ENCODE measurements at places on chromosomes 7 and 10.
A peak's percentile ranks its signal among the peaks of the same experiment; 100 is the strongest.

DNA sequence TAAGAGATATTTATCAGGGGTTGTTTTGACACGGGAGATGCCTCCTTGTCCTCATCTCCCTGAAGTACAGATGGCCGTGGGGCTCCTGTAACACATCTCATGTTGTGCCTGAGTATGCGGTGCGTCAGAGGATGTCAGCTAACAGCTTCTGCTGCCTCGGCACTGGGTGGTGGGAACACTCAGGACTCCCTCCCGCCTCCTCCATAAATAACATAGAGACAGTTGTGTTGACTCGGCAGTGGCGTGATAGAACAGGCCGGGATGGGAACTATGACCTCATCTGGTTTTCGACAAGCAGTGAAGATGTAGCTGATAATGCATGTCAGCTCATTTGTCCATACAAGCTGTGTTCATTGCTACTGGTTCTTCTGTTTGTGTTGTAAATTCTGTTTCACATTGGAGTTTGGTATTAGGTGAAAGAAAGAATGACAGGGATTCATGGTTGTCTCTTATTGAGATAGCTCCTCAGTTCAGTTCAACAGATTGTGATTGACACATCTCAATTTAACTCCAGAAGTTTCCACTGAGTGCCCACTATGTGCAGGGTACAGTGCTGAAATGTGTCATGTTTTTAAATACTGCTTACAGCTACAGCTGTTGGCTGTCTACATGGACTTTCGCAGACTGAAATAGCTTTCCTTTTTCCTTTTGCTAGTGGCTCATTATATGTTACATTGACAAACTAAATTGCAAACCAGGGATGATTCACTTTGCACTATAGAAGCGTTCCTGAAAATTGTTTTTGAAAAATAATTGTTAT lies 87.4 kb downstream of the CHN2 start:
- peak; percentile 85 for DNase-seq

- DNase-seq = no peak
Measured at GRCh38 chr10:7417807-7418206, 7.0 kb upstream of the SFMBT2 start.

DNA sequence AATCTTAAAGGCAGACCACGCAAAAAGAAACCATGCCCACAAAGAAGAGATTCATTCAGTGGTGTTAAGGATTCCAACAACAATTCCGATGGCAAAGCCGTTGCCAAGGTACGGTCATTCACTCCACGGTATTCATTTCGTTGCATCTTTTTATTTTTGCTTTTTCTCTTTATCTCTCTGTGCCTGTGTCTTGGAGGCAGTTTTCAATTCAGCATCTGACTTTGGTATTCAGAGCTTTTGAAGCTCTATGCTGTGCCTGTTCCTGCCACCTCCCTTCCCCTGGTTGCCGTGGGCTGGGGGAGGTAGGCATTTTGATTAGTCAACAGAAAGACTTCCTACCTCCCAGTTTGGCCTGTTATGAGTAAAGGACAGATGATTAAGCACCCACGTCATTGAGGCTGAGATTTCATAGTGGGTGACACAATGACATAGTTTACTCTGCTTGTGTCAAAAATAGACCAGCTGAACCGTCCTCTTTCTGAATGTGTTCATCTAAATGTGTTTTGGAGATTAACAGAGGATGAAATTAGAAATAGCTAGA lies 149.5 kb downstream of the ARID5B start:
- DNase-seq = peak; percentile 19

DNA sequence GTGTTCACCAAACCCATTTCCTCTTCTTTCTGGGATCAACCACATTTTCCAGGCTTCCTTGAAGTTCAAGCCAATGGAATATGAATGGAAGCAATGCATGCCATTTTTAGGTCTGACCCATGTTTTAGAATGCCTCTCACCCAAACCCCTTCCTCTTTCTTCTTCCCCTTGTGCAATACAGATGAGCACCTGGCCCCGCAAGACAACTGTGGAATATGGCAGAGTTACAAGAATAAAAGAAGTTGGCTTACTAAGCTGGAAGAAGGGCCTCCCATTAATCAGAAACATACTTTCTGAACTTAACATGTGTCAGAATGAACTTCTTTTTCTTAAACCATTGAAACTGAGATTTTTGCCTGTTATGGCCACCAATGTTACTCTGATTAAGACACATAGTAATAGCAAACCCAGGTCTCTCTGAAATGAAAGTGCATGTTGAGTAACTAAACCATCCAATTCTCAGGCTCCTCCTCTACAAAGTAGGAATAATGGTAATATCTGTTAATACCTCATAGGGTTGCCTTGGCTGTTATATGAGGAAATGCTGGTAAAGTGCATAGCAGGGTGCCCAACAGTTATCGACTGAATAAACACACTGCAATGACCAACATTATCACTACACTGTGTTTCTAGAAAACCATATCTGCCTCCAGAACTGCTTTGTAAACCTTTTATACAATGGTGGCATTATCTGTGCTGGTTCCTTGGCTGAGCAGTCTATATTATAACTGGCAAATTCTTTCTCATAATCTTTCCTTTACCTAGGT lies 382.2 kb upstream of the NRP1 start:
- peak; percentile 56 for DNase-seq

DNA sequence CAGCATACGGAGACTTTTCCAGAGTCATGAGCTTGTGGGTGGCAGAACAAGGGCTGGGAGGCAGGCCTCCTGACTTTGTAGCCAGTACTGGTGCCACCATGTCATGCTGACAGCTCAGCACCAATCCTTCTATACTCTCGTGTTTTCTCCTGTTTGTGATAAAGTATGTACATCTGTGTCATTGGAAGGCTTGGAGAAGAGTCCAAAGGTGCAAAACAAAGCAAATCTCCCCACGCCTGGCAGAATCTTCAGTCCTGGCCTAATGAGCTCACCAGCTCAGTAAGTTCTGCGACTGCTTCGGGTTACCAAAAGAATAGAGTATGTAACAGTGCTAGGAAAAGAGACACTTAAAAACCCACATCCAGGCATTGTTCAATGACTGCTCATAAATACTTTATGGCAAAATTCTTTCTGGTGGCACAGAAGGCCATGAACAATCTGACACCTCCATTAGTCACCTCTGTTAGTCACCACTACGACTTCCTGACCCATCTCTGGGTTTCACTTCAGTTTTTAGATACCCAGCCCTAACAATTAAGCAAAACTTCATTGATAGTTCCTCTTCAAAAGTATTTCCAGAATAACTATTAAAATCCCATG lies 24.5 kb downstream of the STEAP1 start:
- DNase-seq = no peak

GRCh38 chr7:83362871-83363550 lies 200.3 kb upstream of the PCLO start:
- DNase-seq = no peak

GRCh38 chr10:65710306-65710705 lies 1215.5 kb upstream of the LRRTM3 start:
- DNase-seq = no peak

DNA sequence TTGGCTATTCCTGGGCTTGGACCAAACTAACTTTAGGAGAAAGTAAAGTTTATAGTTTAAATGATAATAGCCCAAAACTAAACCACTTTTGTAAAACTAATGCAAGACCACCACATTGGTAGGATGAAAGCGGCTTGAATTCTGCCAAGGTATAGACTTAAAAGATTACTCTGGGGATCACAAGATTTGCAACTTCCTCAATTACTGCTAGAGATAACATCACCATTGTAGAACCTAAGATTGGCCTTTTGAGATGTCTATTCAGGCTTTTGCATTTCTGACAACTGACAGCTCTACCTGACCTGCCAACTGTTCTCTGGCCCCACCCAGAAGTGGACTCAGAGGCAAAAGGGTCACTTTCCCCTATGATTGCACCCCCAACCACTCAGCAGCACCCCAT lies 162.4 kb downstream of the TNS3 start:
- DNase-seq = no peak

DNA sequence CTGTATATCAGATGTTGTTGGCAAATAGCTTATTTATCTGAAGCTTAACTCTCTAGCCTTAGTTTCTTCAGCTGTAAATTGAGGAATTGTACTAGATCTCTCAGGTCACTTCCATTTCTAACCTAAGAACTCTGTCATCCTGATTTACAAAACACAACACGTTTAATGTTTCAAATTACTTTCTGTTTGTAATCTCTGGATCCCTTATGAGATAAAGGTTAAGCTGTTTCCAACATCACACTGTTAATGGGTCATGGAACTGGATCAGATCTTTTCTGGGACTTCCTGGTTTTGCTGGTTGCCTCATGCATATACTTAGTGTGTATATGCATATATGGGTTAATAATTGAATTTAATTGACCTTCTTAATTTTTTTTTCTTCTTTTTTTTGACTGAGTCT lies 9.9 kb downstream of the SAMD8 start:
- no peak for DNase-seq

DNA sequence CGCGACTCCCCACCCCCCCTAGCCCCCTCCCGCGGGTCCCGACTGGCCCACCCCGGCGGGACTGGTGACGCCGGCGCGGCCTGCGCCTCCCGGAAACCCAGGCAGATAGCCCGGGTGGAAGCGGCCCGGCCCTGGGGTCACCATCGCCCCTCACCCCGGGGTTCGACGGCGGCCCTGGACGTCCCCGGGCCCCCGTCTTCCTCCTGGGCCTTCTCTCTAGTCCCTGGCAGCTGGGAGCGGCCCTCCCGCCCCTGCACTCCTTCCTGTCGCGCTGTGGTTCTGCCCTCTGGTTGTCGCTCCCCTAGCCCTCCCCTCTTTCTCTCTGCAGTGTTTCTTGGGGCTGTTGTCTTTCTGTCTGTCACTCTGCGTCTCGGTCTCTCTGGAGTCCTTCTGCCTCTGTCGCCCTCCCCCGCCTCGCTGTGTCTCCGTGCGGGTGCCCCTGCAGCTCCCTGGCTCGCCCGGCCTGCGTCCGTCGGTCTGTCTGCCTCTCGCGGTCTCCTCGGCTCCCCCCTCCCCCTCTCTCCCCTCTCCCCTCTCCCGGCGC lies 90.5 kb upstream of the PAX2 start:
- no peak for DNase-seq

GRCh38 chr7:33024189-33024757 lies 38.3 kb downstream of the NT5C3A start:
- no peak for DNase-seq

GRCh38 chr10:58641708-58642107 lies 129.0 kb downstream of the BICC1 start:
- DNase-seq = no peak

DNA sequence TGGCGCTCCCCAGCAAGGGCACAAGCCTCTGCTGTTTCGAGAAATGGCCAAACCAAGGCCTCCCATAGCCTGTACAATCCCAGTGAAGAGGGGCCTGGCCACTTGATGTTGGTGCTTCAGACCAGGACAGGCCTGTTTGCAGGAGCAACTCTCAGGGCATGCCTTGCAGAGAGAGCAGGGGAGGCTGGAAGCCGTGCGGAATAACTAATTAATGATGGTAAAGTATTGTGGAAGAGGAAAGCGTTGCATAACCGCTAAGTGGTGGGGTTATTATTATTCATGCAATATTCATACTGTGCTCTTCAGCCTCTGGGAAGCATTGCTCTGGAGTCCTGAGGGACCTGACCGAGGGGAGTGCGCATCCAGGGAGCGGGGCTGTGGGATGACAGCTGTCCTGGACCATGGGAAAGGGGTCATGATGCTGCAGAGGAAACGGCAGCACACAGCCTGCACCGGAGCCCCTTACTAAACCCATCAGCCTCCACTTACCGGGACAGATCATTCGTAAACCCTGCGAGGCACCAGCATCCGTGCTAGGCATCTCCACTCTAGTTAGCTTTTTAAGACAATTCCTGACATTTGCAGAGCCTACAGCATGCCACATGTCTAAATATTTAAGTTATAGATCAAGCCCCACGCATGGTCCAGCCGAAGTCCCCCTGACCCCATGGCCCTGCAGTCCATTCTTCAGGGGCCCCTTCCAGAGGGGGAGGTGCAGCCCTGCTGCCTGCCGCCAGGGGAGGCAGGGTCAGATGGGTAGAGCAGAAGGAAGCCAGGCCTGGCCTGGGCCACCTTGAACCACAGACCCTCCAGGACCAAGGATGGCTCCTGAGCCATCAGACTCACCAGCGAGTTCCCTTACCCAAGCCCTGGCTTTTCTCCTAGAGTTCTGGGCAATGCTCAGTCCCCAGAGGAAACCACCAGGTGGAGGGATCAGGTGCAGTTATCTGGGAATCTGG lies 11.6 kb downstream of the TMEM273 start:
- no peak for DNase-seq

DNA sequence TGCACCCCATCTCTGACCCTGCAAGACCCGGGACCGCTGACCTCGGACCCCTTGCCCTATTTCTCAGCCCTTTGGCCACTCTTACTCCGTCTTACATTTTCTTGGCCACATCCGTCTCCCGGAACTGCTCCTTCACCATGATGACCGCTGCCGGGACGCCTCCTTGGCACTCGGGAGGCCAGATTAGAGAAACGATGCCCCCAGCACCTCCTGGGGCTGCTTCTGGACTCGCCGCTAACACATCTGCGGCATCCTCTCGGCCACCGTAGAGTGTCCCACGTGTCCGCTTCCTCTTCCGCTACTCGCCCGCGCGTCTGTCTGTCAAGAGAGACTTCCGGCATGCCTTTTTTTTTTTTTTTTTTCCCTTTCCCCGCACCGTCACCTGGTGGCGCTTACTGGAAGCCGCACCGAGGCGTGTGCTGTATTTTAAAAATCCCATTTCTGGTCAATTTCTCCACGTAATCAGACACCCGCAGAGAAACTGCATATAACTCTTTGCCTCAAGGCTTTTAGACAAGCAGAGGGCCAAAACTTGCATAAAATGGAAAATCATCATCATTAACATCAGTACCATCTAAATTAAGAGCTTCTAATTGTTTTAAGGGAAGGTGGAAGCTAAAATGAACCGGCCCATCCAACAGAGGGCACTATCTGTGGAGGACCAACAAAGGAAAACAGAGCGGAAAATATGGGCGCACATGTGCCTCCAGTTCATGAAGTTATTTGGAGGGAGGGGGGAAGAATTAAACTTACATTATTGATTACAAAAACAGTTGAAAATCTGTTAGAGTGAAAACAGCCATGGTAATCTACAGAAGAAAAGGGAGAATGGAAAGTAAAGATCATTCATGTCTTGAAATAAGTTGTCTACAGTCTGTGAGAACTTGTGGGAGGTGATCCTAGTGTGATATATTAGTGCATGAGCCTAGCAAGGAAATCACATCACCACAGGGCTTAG lies at the start of gene POLR3A:
TSS of gene POLR3A (minus strand) at position 247 of the 958 bp plus-strand sequence. CDS start at position 139, 108 bp downstream.
- peak; percentile 98 for DNase-seq

- no peak for DNase-seq
Measured at GRCh38 chr10:31404640-31405039, 85.6 kb downstream of the ZEB1 start.

GRCh38 chr7:23967949-23968599 lies 258.1 kb downstream of the STK31 start:
- DNase-seq = peak; percentile 85

DNA sequence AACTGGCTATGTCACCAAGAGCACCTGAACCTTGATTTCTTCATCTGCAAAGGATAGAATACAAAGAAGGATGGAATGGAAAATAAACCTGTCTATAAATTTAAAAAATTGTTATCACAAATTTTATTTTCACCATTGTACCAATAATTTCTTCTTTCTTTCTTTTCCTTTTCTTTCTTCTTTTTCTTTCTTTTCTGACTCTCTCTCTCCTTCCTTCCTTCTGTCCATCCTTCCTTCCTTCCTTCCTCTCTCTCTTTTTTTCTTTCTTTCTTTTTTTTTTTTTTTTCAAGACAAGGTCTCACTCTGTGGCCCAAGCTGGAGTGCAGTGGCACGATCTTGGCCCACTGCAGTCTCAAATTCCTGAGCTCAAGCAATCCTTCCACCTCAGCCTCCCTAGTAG lies 36.6 kb upstream of the SORBS1 start:
- no peak for DNase-seq
